Mesothelial cell of epicardium (in vitro differentiated cells): ENCODE measurements at places on chromosomes 4 and X. TPM values are rescaled to one million over a fixed set of nuclear protein-coding genes. Genes with fewer than 3 reads are reported as not detected.

DNA sequence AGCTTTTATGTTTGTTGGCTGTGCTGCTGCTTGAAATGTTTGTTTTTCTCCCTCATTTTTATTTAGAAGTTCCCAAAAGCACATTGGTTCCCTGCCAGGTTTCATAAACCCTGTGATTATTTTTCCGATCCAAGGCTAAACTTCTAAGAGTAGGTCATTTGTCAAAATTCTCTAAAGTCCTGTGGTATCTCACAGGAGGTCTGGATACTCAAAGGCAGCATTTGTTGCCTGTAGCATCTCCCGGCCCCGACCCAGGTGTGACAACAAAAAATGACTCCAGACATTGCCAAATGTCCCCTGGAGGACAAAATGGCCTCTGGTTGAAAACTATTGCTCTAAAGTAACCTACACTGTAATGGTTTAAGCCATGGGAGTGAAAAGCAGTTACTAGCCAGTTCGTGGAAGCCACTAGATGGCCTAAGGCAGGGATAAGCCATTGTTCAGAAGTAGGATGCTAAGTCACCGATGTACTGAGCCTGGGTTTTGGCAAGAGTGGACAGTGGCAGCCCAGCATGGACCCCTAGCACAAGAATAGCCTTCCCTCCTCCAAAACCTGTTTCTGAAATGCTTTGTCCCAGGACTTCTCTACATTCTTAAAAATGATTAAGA lies 256.1 kb downstream of the THOC2 start:
- no peak for DNase-seq

DNA sequence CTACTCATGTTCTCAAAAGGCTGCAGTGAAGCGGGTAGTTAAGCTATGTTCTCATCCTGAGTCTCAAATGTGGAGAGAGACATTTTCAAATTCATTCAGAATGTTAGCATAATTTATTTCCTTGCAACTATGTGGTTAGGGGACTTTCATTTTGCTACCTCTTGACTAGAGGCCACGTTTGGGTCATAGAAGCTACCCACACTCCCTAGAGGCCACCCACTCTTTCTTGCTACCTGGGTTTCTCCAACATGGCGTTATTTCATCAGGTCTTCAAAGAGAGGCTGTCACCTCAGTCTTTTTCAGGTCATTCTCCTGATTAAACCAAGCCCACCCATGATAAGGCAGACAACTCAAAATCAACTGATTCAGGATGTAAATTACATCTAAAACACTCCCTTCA lies 34.3 kb upstream of the NLGN4X start:
- DNase-seq: no peak

Gene MAGEB17
- total RNA-seq: not detected in 3 replicates

Gene SMIM10
- 3.0 to 4.0 TPM (median 3.7 TPM) in 3 replicates for total RNA-seq

DNA sequence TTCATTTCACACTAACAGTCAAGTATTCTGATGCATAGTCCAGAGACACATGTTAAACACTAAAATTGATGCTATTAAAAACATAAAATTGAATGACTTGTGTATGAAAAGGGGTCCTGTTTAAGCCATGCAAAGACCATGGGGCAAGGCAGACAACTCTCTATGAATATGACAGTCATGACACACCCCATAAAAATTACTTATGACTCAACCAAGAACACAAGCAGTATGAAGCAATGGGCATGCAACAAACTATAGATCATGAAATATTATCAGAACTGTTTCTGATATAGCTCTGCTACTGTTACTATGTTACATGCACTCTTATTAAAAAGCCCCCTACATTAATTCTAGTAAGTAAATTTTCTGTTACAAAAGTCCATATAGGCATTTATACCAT lies 57.5 kb upstream of the ZCCHC13 start:
- DNase-seq: no peak

Gene AFP
- 0.25 to 4.3 TPM (median 0.31 TPM) in 3 replicates for total RNA-seq

GRCh38 chr4:154471526-154472331 lies 19.9 kb downstream of the DCHS2 start:
- DNase-seq: no peak

GRCh38 chrX:101370888-101371504 lies 15.0 kb downstream of the BTK start:
- DNase-seq: no peak

DNA sequence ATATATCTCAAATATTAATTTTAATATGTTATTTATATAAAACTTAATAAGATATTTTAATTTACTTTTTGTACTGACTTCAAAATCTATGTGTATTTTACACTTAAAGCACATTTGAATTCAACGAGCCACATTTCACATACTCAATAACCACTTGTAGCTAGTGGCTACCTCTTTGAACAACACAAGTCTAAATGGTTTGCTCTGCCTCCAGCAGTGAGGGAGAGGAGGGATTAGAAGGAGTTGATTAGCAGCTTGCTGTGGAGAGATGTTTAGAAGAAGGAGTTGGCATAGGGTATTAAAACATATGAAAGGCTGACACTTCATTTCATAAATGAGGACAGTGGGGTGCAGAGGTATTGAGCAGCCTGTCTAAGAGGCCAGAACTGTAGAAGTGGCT lies 124.0 kb downstream of the ARHGAP24 start:
- DNase-seq: no peak

Gene APBB2
- total RNA-seq: 56.6 to 63.5 TPM (median 63.2 TPM) in 3 replicates

- no peak for DNase-seq
Measured at GRCh38 chrX:75155447-75155826, 646 bp downstream of the ABCB7 start.

Gene SLC25A6
- 453 to 469 TPM (median 460 TPM) in 3 replicates for total RNA-seq

Gene TMEM31
- 0.74 to 1.2 TPM (median 0.75 TPM) in 3 replicates for total RNA-seq
